Renal pelvis (tissue), 12 donors: ENCODE measurements at places on chromosomes 12 and 14. TPM values are rescaled to one million over a fixed set of nuclear protein-coding genes. Genes with fewer than 3 reads are reported as not detected.

DNA sequence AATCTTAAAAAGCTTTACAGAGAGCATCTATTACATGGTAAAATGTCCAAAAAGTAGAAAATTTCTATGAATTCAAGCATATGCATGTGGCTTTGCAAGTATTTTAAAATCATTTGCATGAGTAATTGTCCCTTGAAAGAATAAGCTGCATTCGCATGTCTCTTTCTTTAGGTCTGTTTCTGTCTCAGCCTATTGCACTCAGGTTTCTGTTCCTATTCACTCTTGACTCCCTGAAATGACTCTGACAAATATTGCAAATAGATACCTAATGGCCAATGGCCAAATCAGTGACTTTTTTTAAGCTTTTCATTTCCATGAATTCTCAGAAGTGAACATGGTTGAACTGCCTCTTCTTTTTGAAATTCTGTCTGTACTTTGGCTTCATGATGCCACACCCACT lies 6.4 kb upstream of the TTC8 start:
- no peak for DNase-seq

DNA sequence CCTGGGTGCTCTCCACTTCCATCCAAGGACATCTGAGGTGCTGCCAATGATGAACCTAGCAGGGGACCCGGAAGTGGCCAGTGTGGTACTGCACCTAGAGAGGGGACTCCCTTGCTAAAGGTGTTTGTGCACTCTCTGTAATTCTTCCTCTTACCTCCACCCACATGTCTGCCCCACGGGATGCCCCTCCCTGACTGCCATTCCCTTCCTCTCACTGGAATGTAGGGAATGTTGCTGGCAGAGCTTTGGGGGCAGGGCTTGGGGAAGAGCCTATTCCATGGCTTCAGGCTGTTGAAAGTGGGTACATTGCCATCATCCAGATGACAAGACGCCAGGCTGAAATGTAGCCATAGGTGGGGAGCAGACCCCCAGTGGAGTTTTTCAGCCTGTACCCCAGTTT lies 153.2 kb downstream of the SMOC1 start:
- DNase-seq: no peak

- peak; percentile 84 for DNase-seq
These were observed 73.8 kb downstream of the SYNE3 start for GRCh38 chr14:95442633-95443021.

PLXNC1 gene
- polyA plus RNA-seq: 6.8 TPM

CLEC7A gene
- 2.1 TPM for polyA plus RNA-seq

DNA sequence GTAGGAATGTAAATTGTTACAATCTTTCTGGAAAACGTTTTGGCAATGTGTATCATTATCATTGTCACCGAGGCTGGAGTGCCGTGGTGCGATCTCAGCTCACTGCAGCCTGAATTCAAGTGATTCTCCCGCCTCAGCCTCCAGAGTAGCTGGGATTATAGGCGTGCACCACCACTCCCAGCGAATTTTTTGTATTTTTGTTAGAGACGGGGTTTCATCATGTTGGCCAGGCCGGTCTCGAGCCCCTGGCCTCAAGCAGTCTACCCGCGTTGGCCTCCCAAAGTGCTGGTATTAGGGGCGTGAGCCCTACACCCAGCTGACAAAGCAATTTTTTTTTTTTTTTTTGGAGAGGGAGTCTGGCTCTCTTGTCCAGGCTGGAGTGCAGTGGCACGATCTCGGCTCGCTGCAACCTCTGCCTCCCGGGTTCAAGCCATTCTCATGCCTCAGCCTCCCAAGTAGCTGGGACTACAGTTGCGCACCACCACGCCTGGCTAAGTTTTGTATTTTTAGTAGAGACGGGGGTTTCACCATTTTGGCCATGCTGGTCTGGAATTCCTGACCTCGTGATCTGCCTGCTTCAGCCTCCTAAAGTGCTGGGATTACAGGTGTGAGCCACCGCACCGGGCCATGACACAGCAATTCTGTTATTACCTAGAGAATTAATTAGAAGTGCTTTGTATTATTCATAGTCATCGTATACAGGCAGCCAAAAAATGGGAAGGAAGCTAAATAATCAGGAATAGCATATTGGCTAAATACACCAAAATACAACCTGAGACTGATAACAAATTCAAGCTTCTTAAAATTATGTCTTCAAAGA lies 1.2 kb downstream of the ACTR6 start:
- no peak for DNase-seq

EIF5 gene
- polyA plus RNA-seq: 257 TPM
